ENCODE measurements at places on chromosomes 6 and 20.

- DNase-seq: no peak
Measured at GRCh38 chr20:50975701-50976330, 17.2 kb downstream of the MOCS3 start.

- no peak for DNase-seq
Measured at GRCh38 chr6:50116390-50116789, 66.7 kb upstream of the DEFB112 start.

DNA sequence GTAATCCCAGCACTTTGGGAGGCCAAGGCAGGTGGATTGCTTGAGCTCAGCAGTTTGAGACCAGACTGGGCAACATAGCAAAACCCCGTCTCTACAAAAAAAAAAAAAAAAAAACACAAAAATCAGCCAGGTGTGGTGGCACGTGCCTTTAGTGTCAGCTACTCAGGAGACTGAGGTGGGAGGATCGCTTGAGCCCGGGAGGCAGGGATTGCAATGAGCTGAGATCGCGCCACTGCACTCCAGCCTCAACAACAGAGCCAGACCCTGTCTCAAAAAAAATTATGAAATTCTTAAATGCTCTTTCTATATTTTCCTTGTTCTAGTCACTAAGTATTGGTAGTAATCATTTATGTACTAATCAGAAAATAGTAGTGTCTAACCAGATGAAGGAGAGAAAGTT is 30.6 kb downstream of the SYTL3 start:
- no peak for DNase-seq

DNA sequence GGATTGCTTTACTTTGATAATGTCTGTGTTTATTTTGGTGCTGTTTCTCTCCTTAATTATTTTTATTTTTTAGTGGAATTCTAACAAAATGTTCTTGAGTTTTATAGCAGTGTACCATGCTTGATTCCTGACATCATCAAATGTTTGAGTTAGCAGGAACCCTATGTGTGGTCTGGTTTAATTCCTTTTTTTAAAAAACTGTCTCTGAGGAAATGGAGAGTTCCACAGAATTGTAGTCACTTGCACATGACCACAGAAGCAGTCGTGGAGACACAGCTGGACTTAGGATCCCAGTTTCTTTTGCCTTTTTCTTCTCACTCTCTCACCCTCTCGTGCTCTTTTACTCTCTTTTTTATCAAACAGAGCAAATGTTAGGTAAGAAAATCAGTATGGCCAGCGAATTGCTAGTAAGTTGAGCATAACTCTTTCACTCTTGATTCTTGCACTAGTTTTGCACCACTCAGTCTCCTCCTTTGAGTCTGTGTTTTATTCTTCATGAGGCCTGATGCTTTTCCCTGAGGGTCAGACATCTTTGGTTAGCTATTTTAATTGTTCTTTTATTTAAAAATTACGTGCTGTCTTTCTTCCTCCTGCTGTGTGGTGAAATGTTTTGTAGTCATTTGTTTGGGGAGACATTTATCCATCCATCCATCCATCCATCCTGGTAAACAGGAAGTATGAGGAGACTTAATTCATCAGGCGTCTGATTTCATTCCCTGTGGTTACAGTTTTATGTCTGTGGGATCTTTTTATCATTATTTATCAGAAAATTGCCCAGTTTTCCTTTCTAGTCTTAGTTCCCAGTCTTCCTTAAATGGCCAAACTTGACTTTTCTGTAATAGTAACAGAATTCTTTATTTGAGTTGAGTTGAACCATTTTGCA is 83.0 kb downstream of the SCAF8 start:
- no peak for DNase-seq

- DNase-seq: no peak
Measured at GRCh38 chr6:28357036-28357435, 7.3 kb downstream of the ZKSCAN3 start.

DNA sequence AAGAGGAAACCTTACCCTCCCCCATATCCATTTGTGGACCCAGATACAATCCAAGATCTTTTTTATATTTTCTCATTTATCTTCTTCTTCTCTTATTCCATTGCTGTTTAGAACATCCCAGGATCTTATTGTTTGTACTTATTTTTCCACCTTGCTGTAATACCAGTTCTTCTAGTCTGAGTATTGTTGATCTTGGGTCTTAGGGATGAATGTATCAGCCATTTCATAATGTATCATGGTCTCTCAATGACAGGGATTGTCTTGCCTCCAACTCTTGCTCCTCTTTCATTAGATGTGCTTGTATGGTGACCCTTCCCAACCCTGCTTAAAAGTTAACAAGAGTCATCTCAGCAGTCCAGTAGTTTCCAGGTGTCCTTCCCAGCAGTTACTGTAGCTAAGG is 63.3 kb downstream of the MAP3K4 start:
- DNase-seq: no peak

- DNase-seq: no peak
Measured at GRCh38 chr6:170270984-170271593, 19.8 kb downstream of the DLL1 start.

- DNase-seq: no peak
Measured at GRCh38 chr6:167212713-167213005, 54.9 kb upstream of the GPR31 start.

DNA sequence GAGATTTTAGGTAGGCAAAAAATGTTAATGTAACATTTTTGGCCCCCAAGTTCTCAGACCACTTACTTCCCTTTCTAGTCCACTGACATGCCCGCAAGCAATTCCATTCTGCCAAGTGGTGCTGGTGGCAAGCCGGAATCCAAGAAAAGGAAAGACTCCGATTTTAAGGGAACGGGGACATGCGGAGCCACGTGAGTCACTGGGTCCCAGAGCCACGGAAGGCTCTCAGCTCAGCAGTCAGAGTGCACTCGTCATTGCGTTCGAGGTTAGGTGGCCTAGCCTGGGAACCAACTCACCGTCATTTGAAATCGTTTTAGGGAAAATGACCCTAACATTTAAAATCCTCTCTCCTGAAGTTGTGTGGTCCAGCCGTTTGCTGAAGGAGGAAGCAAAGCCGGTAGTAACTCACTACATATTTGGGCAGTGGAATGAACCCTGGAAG is 711 bp upstream of the SIRT5 start:
- DNase-seq: no peak

DNA sequence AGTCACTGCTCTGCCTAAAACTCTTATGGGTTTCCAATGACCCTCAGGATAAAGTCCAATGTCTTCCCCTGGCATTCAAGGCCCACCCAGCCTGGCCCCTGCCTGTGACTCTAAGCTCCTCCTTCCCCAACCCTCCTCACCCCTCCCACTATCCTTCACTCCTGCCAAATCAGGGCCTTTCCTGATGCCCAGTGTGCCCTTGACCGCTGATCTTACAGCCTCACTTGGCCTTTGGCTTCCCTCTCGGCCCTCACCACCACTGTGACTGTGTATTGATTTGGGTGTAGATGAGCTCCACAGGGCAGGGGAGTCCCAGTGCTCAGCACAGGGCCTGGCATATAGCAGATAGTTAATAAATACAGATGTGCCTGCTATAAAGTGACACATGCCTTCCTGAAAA is 115.7 kb downstream of the TOX2 start:
- no peak for DNase-seq

GRCh38 chr20:20289331-20289730 is 78.6 kb upstream of the INSM1 start:
- no peak for DNase-seq

- DNase-seq: no peak
Measured at GRCh38 chr6:14968056-14968637, 277.7 kb upstream of the JARID2 start.

DNA sequence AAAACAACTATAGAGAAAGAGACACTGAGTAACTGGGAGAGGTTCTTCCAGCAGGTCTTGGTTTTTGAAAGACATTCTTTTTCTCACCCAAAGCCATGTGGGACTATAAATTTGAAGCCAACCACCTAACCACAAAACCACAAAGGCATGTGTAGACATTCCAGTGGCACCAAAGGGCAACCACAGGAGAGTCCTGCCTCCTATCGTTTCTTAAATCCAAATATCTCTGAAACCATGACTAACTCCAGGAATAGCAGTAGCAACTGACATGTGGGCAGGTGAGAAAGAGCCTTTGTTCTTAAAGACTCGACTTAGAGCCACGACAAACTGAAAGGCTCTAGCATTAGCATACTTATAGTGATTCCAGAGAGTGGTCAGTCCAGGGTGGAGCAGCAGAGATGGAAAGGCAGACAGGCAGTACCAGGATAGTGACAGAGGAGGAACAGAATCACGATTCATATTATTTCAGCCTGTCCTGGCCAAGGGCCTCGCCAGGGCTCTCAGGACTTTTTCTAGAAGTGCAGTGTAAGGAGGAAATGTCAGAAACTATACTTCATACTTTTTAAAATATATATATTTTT is 9.4 kb upstream of the COL9A1 start:
- DNase-seq: no peak

GRCh38 chr6:141364694-141365093 is 768.0 kb upstream of the GJE1 start:
- no peak for DNase-seq

DNA sequence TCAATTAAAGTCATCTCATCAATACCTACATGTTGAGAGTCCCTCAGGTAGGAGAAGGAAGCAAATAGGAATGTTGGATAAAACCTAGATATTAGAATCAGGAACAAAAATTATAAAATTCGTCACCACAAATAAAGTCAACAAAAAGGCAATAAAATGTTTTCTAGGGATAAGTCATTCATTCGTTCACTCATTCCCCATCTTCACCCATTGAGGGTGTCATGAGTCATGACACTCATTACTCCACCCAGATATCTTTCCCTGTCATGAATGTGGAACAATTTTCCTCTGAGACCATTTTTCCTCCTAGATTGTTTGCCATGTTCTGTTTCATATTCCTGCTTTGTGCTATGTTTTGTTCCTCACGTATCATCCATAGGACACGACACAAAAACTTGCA is 50.9 kb upstream of the OLIG3 start:
- DNase-seq: no peak

GRCh38 chr20:3932681-3933080 is 43.5 kb downstream of the PANK2 start:
- no peak for DNase-seq

- no peak for DNase-seq
Measured at GRCh38 chr6:114718186-114718585, 375.4 kb upstream of the HS3ST5 start.

DNA sequence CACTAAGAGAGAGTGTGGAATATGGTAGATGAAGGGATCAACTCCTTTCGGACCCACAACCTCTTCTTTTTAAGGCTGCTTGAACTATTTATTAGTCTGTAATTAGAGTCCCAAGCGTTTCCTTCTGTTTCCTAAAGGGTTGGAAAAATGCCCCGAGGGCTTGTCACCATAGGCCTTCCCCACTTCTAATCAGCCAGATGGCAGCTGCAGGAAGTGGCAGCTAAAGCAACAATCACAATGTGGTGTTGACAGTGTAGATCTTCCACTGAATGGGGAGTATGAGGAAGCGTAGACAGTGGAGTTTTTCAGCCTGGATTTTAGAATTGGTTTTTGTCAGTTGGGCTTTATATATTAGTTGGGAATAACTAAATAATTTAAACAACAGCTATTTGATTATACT is 40.6 kb downstream of the SLC35D3 start:
- no peak for DNase-seq

- no peak for DNase-seq
Measured at GRCh38 chr20:63743210-63743970, 3.8 kb downstream of the SLC2A4RG start.

GRCh38 chr6:7723041-7723447 is 2.9 kb upstream of the BMP6 start:
- no peak for DNase-seq

- no peak for DNase-seq
Measured at GRCh38 chr20:24472426-24472825, 3.0 kb downstream of the SYNDIG1 start.

DNA sequence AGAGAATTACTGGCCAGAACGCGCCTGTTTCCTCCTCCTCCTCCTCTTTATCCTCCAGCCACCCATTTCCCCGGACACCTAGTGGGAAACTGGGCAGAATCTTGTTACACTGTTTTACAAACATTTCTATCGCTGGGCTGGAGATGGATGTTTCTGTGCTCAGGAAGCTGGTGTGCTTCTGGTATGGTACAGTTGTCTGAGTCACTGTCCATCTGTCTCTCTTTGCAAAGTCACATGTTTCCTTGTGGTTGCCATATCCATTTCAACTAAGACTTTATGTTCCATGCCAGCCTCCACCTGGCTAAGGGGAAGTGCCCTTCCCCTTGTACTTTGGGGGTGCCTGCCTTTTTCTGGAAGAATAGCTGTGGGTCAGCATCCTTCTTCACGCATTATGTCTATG is 52.9 kb upstream of the SLC22A16 start:
- no peak for DNase-seq

- no peak for DNase-seq
Measured at GRCh38 chr20:17635332-17636244, 46.5 kb downstream of the RRBP1 start.

- no peak for DNase-seq
Measured at GRCh38 chr6:168368066-168368820, 48.7 kb upstream of the DACT2 start.

- no peak for DNase-seq
Measured at GRCh38 chr6:10315658-10316372, 99.1 kb downstream of the TFAP2A start.

DNA sequence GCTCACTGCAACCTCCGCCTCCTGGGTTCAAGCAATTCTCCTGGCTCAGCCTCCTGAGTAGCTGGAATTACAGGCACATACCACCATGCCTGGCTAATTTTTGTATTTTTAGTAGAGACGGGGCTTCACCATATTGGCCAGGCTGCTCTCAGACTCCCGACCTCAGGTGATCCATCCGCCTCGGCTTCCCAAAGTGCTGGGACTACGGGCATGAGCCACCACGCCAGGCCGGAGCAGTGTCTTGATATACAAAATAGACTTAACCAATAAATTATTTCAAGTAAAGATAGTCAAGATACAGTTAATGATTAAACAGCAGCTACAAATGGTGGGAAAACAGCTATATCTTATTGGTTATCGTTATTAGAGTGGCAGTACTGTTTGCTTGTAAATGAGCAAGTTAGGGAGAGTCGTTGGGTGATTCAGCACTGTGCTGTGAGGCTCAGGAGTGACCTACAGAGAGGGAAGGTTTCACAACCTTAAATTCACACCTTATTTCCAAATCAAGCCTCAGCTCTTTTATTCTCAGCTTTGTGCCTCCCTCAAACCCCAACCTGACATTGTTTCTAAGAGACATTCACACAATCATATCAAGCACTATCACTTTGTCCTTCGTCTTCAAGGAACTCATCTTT is 1128.4 kb upstream of the MAP3K7 start:
- DNase-seq: no peak
